ENCODE measurements at places on chromosomes 5 and 9.

GRCh38 chr5:64506567-64507263 is 900 bp downstream of the RGS7BP start:
- DNase-seq: no peak

DNA sequence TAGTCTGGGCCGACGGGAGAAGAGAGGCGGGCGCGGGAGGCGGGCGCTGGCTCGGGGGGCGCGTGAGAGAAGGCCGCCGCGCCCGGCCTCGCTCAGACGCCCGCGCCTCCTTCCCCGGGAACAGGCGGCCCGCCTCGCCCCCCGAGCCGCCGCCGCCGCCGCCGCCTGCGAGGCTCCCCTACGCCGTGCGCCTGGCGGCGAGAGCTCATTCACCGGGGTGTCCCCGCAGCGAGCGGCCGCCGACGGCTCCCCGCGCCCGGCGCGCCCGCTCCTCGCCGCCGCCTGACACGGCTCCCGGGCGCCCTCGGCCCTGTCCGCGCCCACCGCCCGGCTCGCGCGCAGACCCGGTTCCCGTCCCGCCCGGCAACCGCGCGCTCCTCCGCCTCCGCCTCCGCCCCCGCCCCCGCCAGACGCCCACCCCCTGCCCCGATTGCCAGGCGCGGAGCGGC is at the start of gene GNAQ:
Gene GNAQ (minus strand): TSS at position 368 of the 449 bp plus-strand sequence. CDS start 576 bp downstream, outside the sequence.
- no peak for DNase-seq

GRCh38 chr5:2901511-2901910 is 150.0 kb upstream of the IRX2 start:
- no peak for DNase-seq

- no peak for DNase-seq
Measured at GRCh38 chr5:178090856-178091255, 22.5 kb upstream of the N4BP3 start.

DNA sequence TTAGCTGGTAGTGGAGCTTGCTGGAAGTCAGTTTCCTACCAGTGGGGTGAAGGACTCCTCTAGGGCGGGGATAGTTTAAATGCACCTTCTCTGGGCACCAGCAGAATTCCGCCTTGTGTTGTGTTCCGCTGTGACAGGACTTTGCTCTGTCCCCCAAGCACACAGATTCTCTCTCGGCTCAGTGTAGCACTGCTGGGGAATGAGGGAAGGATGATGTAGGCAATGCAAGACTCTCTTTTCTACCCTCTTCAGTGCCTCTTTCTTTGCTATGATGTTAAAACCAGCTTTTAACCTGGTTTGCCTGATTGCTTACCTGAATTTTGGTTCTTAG is 155.2 kb upstream of the SH3GL2 start:
- DNase-seq: no peak

DNA sequence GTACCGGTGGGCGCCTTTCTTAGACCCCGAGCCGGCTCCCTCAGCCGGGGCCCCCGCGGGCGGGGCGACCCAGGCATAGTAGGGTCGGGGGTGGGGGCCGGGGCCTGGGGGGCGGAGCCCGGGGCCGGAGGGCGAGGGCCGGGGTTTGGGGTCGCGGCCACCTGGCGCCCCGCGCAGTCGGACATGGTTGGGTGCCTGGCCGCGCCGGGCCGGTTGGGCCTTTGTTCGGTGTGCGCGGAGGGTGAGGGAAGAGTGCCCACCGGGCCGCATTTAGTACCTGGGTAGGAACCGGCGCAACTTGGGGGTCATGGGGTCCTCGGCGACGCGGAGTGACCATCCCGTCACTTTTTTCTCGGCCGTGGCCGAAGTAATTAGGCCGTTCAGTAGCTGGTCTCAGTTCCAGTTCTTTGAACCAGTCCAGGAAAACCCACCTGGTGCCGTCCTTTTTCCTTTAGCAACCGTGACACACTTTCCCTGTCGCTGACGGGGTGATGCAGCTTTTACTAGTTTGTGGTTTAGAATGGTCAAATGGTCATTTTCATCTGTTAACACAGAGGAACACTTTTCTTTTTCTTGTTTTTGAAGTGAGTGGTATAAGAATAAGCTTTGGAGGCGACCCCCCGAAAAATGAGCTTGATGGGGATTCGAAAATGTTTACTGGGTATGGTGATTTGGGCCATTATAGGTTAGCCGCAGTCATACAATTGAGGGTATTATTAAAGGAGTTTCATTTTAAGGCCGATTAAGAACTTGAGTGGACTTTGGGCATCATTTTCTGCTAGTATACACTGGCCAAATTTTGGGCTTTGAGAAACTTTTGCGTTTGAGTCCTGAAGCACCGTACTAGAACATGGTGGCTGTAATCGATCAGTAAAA is 589 bp downstream of the CKS2 start:
- no peak for DNase-seq

DNA sequence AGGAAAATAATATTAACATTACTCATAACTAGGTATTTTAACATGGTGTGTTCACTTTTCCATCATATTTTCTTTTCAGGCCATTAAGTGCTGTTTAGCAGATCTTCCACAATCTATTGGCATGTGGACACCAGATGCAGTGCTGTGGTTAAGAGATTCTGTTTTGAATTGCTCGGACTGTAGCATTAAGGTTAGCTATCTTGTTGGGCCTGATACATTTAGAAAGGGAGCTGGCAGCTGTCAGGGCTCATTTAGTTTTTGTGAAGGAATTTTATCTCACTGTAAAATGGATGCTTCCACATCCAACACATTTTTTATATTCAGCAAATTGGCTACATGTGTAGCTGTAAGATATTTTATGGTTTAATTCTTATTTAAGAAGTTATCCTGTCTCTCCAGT is 20.7 kb upstream of the TMOD1 start:
- no peak for DNase-seq

GRCh38 chr9:137552022-137552768 is 516 bp downstream of the MRPL41 start:
- no peak for DNase-seq

- peak; percentile 58 for DNase-seq
Measured at GRCh38 chr5:43007911-43008362, 32.2 kb downstream of the ANXA2R start.

GRCh38 chr9:109440117-109440515 is 58.0 kb downstream of the PTPN3 start:
- DNase-seq: no peak

DNA sequence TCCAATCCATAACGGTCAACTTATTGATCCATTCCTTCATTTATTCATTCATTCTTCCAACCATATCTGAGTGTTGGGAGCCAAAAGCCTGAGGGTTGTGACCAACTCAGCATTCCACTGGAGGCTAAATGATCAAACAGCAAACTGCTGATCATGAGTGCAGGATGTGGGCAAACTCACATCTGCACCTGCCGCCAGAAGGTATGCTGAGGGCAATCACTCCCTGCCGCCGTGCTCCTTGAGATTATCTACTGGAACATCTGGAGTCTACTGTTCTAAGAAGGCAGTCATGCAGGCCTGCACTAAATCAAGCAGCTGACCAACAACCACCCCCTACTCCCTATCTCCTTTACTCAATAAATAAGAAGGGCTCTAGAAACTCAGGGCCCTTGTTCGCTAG is 184.0 kb downstream of the TTLL11 start:
- DNase-seq: no peak

- DNase-seq: no peak
Measured at GRCh38 chr5:63247651-63248050, 669.0 kb downstream of the LRRC70 start.

DNA sequence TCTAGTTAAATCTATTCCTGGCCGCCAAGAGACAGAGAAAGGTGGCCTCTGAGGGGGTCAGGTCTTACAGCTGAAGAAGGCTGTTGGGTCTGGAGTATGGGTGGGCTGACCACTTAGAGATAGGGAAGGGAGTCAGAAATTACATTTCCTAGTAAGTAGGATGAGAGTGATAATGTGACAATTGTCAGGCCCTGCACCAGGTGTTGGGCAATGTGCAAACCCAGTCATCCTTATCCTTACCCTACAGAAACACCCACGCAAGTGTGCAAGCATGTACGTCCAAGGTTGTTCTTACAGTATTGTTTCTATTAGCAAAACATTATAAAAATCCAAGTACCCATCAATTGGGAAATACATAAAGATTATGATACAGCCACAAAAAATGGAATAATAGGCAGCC is 9.5 kb downstream of the SPAAR start:
- no peak for DNase-seq

- DNase-seq: no peak
Measured at GRCh38 chr5:177576169-177576568, 15.8 kb upstream of the TMED9 start.

DNA sequence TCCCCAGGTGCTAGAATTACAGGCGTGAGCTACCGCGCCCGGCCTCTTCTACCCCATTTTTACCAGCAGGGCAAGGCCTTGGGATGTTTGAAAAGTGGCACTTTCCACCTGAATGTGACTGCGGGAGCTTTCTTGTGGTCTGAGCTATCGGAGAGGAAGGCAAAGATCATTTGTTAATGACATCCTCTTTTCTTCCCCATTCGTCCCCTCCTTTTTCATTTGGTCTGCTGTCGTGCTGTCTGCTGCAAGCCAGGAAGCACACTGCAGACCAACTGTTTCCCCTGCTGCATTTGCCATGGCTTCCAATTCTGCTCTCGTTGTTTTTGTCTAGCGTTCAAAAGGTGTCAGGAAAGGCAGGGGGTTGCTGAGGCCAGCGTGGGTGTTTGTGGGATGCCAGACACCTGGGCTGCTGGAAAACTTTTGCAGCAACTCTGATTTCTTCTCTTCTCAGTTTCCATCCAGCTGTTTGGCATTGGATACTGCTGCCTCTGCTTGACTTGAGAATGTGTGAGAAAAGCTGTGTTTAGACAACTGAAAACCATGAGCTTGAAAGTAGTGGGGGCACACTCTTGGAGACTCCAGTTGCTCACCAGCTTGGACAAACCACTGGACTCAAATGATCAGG is 196.4 kb upstream of the MSX2 start:
- DNase-seq: no peak

GRCh38 chr5:89246864-89247263 is 363.9 kb upstream of the MEF2C start:
- no peak for DNase-seq

- no peak for DNase-seq
Measured at GRCh38 chr9:132381966-132382541, 24.6 kb downstream of the TTF1 start.

- DNase-seq: no peak
Measured at GRCh38 chr9:21016701-21017491, 14.5 kb downstream of the HACD4 start.

DNA sequence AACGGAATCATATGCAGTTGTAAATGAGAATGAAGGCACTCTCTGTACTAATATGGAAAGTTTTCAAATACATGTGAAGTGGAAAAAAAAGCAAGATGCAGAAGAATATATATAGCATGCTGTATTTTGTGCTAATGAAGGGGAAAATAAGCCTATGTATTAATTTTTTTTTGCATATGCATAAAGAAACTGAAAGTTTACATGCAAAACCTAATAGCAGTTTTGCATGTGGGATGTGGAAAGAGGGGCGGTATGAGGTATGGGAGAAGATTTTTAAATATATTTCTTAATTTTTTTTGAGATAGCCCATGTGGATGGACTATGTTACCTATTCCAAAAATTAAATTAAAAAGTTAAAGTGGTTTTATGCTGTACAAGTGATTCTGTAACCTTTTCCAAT is 83.7 kb upstream of the IL12B start:
- no peak for DNase-seq

GRCh38 chr5:59874675-59875074 is 18.9 kb downstream of the PDE4D start:
- DNase-seq: no peak

GRCh38 chr5:53311681-53312080 is 168.7 kb upstream of the FST start:
- no peak for DNase-seq

- no peak for DNase-seq
Measured at GRCh38 chr9:79616971-79617370, 45.2 kb downstream of the TLE4 start.

- no peak for DNase-seq
Measured at GRCh38 chr5:129046151-129046550, 48.4 kb upstream of the ISOC1 start.

- DNase-seq: no peak
Measured at GRCh38 chr9:119234636-119235035, 134.6 kb downstream of the BRINP1 start.

- no peak for DNase-seq
Measured at GRCh38 chr5:170176916-170177315, 55.9 kb upstream of the C5orf58 start.

- no peak for DNase-seq
Measured at GRCh38 chr9:93245437-93245970, 61.6 kb downstream of the WNK2 start.

GRCh38 chr5:149371296-149371962 is 7.7 kb downstream of the IL17B start:
- DNase-seq: peak; percentile 63

DNA sequence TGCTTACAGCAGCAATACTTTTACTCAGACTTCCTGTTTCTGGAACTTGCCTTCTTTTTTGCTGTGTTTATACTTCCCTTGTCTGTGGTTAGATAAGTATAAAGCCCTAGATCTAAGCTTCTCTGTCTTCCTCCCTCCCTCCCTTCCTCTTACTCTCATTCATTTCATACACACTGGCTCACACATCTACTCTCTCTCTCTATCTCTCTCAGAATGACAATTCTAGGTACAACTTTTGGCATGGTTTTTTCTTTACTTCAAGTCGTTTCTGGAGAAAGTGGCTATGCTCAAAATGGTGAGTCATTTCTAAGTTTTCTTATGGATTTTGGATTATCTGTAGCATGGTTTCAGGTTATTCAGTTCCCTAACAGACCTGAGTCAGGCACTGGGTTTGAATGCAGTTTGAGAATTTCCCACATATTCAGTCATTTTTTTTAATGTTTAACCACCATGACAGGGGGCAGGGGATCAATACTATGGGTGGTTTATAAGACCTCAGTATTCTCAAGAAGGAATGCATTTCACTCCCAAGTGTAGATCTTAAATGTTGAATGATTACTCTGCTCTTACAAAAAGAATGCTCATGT is at the start of gene IL7R:
Gene IL7R (plus strand): TSS at position 127 of the 587 bp plus-strand sequence. CDS start 87 bp downstream, at position 214.
- no peak for DNase-seq

- DNase-seq: no peak
Measured at GRCh38 chr5:143228597-143229293, 174.7 kb downstream of the NR3C1 start.

GRCh38 chr5:78475370-78475769 is 115.0 kb downstream of the SCAMP1 start:
- no peak for DNase-seq

GRCh38 chr9:106637486-106637885 is 225.5 kb upstream of the ZNF462 start:
- no peak for DNase-seq

DNA sequence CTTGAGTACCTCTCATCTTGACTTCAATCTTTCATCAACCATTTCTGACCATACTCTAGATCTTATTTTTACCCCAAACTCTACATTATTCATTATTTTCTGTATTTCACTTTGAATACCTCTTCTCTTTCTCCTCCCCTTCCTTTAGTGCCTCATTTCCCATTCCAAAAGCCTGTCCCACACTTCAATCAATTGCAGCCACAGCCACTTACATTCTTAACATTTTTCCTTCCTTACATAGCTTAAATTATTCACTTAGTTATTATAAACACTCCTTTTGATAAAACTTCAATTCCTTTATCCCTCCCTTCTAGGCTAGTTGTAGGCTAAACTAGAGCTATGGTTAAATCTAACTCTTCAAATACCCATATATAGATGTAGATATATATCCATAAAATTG is 344.0 kb downstream of the PRR16 start:
- DNase-seq: no peak
